Left cardiac atrium (tissue), 4 donors: ENCODE measurements at places on chromosomes 13 and 19. TPM values are rescaled to one million over a fixed set of nuclear protein-coding genes. Genes with fewer than 3 reads are reported as not detected.

- DNase-seq, result no peak
Observed at GRCh38 chr19:28505134-28505533, 707.8 kb downstream of the UQCRFS1 start.

DNA sequence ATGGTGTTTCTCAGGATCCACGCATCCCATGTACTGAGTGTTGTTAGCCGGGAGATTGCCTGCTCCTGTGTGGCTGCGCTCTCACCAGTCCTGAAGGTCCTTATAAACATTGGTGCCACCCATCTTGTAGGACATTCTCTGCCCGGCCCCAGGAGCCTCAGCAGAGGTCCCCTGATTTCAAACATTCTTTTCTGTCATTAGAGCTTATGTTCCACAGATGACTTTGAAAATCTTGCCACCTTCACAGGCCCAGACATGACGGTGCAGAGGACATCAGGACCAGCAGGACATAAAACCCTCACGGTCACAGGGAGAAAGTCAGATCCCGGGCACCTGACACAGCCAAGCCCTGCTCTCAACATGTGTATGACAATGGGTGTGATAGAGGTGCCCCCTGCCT, 33.2 kb upstream of the PEPD start:
- no peak for DNase-seq

GRCh38 chr13:86447479-86447878, 648.3 kb upstream of the SLITRK6 start:
- no peak for DNase-seq

DNA sequence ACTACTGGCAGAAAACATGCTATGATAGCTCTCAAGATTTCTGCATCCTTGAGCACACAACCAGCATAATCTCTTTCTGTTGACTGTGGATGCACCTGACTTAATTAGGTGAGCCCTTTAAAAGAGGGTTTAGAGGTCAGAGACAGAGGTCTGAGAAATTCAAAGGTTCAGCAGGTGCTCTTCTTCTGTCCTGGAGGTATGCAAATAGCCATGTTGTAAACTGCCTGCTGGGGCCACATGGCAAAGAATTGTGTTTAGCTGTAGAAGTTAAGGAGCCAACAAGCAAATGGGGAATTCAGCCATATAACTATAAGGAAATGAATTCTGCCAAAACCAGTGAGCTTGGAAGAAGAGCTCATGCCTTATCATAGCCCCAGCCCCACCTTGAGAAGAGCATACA, 11.6 kb upstream of the DCLK1 start:
- no peak for DNase-seq

The C19orf67 gene
- not detected for total RNA-seq

DNA sequence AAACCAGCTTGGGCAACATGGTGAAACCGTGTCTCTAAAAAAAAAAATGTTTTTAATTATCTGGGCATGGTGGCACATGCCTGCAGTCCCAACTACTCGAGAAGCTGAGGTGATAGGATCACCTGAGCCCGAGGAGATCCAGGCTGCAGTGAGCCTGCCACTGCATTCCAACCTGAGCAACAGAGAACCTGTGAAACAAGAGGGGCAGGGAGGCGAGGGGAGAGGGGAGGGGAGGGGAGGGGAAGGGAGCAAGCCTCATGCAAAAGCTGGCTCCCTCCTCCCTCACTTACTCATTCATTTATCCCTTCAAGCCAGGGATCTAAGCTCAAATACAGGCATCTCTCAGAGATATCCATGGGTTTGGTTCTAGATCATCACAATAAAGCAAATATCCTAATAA, 8.9 kb downstream of the ATP7B start:
- no peak for DNase-seq

GRCh38 chr19:55640043-55640576, 692 bp upstream of the ZNF580 start:
- peak; percentile 78 for DNase-seq

DNA sequence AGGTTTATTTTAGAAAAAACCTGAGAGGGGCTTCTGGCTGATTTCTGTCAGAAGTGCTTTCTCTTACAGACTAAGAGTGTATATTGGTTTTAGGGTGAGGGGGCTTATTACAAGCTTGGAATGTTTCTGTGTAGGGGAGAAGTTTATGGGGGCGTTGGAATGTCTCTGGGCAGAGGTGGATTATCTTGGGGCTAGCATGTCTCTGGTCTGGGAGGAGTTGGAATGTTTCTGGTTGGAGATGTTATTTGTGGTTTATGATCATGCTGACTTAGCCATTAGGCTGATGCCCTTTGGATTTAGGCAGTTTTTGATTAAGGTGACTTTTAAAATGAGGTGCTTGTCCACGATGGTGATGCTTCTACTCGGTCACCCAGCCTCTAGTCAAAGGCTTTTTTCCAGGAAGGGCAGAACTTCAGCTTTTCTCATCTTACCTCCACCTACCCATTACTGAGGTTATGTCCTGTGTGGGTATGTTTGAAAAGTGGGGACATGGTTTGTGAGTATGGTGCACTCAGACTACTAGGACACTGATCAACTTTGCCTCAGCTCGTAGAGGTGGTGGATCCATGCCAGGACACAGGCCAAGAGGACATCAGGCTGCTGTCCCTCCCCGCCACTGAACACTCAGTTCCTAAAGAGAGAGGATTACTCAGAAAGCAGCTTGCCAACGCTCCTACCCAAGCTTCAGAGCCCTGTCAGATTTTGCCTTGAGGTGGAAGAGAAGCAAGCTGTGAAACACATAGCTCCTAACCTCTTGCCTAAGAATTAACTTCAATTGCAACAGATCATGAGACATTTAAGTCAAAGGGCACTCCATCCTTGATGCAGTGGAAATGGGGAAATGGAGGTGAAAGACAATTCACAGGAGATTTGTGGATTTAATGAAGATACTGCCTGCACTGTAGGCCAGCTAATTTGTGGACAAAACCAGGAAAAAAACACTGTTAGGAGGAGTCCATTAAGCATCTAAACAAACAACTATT, 63.6 kb downstream of the ZNF44 start:
- peak; percentile 45 for DNase-seq
